Stimulated activated CD4-positive, alpha-beta T cell treated with anti-CD3 and anti-CD28 coated beads, Interleukin-1b, Interleukin-23, amount 100 ng/mL, for 4 hours (primary cell): ENCODE measurements at places on chromosomes 6 and 20.

DNA sequence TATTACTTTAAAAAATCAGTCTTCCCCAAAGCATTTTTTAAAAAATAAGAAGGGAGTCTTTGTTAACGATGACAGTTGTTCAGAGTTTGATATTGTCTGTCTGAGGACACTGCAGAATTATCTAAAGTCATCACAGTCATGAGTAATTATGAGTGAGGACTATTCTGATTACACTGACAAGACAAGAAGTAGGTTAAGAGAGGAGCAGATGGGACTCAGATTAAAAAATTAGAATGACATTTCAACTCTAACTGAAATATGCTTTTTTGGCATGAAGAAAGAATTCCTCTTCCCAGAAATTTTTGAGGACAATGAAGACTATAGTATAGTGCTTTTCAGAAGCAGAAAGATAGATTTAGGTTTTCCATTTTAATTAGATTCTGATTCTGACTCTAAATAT lies 456.5 kb downstream of the EPHA7 start:
- DNase-seq = no peak

DNA sequence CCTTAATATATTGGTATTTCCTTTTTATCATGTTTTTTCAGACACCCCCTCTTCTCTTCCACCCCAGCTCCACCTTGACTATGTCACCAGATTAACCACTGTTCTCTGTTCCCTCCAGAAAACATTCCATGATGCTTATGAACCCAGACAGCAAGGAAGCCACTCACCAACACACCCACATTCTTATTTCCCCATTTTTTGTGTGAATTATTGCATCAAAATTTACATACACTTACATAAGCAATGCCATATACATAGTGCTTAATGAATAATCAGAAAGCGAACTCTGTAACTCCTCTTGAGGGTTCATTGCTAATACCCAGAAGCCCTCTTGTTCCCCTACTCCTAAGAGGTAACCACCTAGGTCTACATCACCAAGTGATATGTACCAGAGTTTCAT lies 182.3 kb upstream of the CDYL start:
- DNase-seq = no peak

DNA sequence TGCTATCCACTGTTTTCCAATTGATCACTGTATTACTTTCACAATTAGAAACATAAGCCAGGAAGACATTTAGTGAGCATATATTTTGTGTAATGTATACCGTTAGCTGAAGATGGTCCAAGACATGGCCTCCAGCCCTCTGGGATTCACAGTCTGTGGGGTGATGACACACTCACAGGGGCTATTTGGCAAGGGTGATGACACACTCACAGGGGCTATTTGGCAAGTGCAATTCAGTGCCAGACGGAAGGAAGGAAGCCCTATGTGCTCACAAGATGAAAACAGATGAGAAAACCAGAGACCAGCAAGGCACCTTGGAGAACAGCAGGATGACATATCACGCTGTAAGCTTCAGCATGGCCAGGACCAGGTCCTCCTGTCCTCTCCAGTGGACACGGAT lies 183.7 kb downstream of the MBOAT1 start:
- DNase-seq = no peak

DNA sequence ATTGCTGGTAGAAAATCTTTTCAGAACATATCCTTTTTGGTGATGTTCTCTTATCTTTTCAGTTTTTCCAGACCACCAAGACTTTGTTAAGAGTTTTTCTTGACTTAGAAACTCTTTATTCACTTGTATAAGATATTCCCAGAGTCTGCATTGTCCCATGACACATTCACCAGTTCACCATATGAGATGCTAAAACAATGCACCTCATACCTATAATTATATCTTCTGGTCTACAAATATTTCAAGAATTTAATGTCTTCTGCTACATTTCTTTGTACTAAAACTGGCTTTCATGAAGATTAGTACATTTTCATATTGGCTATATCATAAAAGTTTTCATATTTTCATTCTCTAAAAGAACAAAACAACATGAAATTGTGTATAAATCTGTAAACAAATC lies 111.3 kb downstream of the ADGRG6 start:
- no peak for DNase-seq

DNA sequence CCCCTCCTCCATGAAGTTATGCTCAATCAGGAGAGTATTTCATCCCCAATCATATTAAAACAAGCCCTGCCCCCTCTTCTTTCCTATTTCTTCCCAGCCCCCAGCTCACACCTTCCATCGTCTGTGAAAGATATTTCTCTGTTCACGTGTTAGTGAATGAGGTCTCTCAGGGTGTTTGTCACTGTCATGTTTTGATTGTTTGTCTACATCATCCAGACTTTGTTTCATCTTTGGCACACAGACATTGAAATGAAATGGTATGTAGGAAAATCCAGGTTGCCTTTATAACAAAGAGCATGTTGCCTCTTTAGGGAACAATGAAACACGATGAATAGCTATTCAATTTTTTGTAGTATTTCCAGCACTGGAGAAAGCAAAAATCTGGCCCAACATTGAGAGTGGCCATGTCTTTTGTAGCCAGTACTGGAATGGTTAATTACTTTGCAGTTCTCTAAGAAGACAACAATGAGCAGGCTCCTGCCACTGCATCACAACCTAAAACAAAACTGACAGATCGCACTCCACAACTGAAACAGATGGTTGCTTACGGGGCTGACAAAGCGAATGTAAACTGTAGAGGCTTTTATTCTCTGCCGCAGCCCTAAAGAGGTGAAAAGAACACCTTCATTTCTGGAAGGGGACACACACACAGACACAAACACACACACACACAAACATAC lies 543.6 kb upstream of the CITED2 start:
- no peak for DNase-seq

DNA sequence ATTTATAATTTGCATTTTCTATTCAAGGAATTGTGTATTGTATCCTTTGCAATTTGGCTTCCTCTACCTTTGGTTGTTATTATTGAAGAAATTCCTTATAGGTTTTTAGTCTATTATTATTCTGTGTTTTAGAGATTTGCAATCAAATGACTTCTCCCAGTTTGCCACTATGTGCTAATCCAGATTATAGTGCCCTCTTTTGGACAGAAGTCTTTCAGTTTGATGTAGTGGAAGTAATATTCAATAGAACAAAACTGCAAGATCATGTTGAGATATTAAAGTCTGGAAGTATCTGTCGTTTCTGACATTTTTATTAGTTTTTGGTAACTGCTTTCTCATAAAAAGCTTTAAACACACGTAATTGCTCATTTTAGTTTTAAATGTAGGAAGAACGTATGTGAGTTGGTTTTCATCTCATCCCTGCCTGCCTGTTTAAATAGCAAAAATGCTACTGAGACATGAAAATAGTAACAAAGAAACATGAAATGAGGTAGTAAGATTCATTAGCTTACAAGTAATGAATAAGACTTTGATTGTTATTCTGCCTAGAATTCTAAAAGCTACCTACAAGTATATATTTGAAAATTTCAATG lies 72.8 kb downstream of the RTN4IP1 start:
- DNase-seq = no peak

GRCh38 chr20:1327827-1328679 lies 886 bp downstream of the SDCBP2 start:
- no peak for DNase-seq

- no peak for DNase-seq
Observed at GRCh38 chr6:149965194-149966020, 1.7 kb downstream of the ULBP1 start.

GRCh38 chr6:116616737-116617053 lies 416 bp downstream of the RSPH4A start:
- no peak for DNase-seq

DNA sequence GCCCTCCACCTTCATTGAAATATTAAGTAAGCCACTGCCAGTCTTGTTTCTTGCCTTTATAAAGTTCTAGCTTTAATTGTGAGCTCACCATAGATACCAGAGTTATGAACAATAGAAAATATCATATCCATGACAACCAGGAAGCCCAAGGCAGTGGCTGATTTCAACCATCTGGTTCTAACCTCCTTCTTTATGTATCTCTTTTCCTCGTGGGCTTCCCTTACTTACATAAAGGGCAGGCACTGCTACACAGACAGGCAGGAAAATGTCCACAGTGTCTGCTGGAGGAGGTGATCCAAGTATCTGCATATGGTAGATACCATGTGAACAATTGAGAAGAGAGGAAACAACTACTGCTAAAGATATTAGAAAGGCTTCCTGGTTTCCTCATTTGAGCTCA lies 65.2 kb upstream of the PRND start:
- no peak for DNase-seq

DNA sequence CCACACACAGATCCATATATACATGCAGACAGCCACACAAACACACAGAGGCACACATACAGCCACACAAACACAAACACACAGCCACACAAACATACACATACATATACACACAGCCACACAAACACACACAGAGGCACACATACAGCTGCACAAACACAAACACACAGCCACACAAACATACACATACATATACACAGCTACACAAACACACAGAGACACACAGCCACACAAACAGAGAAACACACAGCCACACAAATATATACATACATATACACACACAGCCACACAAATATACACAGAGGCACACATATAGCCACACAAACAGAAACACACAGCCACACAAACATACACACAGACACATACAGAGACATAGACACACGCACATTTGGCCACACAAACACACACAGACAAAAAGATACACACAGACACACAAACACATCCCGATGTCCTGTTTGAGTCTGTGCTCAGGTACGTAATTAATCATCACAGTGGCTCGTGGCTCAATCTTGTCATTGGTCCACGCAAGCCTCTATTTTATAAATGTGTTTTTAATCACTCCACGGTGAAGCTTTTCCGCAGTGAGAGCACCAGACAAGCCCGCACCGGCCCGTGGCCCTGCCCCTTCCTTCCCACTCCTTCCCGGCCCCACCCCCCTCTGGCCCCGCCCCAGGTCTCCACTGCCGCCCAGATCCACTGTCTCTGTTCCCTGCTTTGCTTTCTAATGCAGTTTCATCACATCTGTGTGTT lies 135.3 kb downstream of the CDH4 start:
- DNase-seq = no peak

DNA sequence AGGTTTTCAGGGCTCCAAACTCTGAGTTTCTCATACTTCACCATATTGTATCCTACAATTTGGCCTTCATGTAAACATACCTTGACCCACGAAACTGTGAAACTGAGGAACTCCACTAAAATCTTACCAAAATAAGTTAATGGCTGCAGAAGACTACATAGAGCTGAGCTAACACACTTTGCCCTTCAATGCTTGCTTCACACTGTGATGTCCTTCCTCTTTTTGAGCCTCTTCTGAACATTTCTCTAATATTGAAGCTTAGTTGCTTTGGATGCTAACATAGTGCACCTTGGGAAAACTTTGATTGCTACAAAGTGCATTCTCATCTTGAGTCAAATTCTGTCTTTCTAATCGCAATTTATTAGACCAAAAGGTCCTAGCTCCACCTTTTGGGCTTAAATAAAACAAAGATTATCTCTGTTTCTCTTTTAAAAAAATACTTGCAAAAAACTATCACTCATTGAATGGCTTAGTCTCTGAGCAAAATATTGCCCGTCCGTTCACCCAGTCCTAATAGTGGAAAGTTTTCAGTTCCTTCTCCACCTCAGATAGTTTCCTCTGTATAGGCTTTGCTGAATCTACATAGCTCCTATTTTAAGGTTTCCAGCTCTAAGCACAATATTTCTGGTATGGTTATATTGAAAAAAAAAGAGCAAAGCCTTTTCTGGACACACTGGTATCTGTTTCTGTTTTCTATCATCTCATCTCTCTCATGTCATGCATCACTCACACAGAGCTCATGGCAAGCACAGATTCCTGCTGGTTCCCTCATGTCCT lies 494.6 kb downstream of the RFPL4B start:
- no peak for DNase-seq

DNA sequence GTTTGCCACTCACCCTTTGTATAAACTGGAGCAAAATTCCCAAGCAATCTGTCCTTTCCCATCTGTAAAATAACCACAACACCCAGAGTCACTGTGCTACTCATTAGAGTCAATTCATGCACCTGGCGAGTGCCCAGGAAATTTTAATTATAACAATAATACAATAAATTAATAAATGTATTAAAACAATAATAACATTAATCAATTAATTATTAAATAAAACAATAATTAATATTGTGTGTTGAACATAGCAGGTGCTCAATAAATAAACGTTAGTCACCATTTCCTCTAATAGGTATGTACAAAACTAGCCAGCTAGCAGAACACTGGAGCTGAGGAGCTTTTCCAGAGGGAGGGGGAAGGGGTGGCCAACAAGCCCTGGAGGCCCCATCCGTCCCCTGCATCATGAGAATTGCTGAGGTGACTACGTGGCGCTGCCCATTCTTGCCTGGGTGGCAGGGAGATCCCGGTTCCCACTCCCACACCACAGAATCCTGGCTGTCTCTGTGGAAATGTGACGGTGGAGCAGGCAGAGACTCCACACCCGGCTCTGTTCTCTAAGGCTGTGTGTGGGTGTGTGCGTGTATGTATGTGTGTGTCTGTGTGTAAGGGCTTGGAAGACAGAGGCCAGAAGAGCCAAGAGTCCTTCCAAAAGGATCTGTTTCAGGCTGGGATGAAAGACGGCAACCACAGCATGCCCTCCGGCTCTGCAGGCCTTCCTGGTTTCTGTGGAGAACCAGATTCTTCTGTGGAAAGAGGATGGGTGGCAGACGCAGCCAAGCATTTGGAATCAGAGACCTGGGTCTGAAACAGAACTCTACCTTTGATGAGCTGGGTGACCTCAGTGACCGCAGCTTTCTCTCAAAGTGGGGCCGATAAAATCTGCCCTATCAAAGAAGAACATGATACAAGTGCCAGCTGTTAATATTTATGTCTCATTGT lies 18.8 kb upstream of the EZR start:
- no peak for DNase-seq

- no peak for DNase-seq
Observed at GRCh38 chr20:33992145-33992922, 1.4 kb upstream of the RALY start.

DNA sequence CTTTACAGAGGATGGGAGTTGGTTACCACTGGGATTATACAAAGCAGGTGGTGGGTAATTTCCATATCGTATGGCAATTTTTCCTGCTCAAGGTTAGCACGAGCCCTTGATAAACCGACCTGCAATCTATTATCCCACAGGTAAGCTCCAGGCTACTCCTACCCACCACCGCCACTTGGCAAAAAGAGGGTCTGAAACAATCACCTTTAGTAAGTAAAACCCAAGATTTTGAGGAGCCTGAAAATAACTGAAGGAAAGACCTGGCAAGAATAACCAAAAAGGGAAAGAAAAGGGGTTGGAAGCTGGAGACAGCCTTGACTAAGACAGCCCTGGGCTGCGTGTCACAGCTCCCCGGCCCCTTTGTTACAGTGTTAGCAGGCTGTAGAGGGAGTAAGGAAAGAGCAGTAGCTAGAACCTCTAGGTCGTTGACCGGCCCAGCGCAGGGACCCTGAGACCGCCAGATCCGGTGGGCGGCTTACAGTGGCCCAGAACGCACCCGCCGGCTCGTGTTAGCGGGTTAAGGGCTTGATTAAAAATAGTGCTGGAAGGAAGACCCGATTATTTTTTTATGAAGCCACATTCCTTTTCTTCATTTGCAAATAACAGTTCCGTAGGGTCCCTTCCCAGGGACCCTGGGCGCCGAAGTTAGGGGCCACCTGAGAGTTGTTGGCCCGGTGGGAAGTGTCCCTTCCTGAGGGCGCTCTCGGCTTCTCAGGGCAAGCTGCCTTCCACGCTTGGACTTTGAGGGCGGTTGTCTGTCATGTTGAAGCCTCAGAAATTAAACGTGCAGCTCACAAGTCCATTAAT lies 30.5 kb downstream of the TFAP2B start:
- DNase-seq = no peak

GRCh38 chr6:138310821-138311220 lies 66.9 kb upstream of the SMIM28 start:
- DNase-seq = no peak

- DNase-seq = no peak
Observed at GRCh38 chr20:18011482-18011881, 42.7 kb downstream of the MGME1 start.
